ENCODE measurements at places on chromosomes 11 and 22.

- DNase-seq: no peak
These were observed 2.6 kb downstream of the OR51G2 start for GRCh38 chr11:4916581-4916980.

DNA sequence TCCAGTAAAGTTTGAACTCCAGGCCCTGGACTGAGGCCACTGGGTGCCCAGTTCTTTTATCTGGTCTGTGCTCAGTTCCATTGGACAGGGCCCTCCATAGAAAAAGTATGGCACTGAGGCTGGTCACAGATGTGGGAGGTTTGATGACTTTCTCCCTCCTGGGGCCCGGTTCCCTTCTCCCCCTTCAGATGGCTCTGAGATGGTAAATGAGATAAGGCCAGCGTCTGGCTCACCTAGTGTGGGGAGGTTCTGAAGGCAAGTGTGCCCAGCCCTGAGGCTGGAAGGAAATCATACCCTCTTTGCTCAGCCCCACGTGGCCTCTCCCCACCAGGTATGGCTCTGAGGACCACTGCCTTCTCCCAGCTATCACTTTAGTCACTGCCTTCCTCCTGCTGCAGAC lies 1.5 kb upstream of the CLDN5 start:
- DNase-seq: no peak

DNA sequence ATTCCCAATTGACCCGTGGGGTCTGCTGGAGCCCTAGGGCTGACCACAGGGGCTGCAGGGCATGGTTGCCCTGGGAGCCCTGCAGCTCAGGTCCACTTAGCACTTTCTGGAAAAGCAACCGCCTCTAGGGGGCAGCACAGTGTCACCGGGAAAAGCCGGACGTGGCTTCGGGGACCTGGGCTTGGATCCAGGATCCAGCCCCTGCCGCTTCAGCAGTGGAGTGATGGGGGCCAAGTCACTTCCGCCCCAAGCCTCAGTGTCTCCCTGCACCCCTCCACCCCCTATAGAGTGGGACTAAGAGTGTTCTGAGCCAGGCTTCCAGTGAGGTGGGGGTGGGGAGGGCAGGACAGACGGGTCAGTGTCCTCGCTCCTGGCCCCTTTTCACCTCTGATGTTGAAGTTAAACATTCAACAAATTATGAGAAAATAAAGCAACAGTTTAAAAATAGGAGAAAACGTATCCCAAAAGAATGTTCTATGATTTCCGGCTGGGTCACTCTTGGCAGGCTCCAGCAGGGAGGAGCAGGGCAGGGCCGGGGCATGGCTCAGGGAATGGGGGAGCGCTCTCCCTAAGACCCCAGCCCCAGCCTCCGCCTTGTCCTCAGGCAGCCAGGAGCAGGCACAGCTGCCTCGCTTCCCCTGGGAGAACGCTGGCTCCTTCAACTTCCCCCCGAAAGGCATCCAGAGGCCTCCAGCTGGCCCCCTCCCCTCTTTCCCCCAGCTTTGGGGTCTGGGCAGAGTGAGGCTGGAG lies 96.5 kb upstream of the FGF3 start:
- DNase-seq: peak; percentile 53

DNA sequence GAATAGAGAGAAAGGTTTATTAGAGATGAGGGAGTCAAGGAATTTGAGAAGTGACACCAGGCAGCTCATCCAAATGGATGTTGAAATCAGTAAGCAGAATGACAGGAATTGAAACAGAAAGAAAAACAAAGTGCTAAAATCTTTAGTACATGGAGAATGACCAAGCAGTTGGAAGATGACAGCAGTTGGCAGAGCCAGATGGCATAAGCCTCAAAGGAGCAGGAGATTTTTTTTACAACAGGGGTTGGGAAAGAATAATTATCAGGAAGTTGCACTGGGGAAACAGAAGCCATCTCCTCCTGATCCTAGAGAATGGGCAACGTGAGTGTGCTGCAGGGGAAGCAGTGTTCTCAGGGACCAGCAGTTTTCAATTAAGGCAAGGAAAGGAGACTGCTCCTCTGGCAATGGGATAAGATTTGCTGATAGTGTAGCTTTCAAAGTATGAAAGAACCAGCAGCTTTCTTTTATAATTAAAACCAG lies 28.9 kb downstream of the RAB39A start:
- DNase-seq: no peak

GRCh38 chr11:75275581-75275980 lies 35.0 kb downstream of the TPBGL start:
- DNase-seq: no peak

DNA sequence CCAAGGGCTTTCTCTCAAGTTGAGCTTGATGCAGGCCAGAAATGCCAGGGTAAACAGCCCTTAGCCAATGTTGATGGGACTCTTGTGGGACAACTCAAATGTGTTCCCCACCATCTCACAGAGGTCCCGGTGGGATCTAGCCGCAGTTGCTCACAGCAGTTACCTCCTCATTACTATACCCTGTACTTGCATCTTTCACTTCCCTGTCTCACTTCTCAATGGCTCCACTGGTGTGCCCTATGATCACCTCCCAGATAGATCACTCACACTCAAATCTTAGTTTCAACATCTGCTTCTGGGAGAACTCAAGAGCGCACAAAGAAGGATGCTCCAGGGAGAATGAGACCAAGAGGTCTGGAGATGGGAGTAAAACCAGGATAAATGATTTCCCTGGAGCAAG lies 47.0 kb downstream of the RCN1 start:
- no peak for DNase-seq

GRCh38 chr11:27296497-27296896 lies 66.5 kb downstream of the CCDC34 start:
- DNase-seq: peak; percentile 17
